ENCODE measurements at places on chromosomes 5 and 9.

DNA sequence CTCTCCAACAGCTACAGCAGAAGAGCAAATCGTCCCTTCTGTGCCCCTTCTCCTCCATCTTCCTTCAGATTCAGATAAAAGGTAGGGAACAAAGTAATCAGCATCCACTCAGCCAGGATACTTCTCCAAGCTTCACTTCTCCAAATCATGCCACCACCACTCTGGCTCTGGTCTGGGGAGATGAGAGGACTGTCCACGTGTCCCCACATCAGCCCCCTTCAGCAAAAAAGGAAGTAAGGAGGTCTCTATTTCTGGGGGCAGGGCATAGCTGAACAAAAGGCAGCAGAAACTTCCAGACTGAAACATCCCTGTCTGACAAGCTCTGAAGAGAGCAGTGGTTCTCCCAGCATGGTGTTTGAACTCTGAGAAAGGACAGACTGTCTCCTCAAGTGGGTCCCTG lies 116.9 kb downstream of the C5orf15 start:
- DNase-seq, result no peak

GRCh38 chr5:53343187-53343586 lies 137.2 kb upstream of the FST start:
- DNase-seq, result no peak

DNA sequence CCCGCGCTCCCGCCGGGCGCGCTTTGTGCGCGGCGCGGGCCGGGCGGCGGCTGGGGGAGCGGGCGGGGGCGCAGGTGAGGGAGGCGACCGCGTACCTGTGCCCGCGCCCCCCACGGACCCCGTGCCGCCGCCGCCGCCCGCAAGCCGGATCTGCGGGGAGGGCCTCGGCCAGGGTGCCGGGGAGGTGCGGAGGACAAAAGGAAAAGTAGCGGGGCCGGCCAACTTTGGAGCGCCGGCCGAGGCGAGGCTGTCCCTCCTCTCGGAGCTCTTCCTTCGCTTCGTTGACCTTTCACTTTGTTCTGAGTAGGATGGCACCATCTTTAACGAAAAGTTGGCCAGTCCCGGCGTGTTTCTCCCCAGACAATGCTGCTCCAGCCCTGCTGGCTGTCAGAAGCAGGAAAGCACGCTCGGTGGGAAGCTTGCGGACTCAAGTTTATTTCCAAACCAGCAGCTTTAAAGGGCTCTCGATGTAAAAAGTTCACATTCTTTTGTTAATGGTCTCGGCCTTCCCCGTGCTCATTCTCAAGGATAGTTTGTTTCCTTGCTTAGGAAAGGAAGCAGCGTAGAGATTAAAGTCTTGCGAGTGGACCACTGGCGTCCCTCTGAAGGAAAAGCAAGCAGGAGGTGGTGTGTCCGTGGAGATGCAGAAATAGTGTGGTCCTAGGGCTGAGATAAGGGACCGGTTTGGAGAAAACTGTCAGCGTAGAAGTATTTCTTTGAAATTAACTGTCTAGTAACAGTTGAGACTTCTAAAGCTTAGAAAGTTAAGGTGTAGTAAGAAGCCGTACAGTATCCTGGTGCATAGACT lies 639 bp downstream of the EHMT1 start:
- peak; percentile 30 for DNase-seq

- DNase-seq, result no peak
Observed at GRCh38 chr9:135123126-135123772, 35.8 kb downstream of the OLFM1 start.

DNA sequence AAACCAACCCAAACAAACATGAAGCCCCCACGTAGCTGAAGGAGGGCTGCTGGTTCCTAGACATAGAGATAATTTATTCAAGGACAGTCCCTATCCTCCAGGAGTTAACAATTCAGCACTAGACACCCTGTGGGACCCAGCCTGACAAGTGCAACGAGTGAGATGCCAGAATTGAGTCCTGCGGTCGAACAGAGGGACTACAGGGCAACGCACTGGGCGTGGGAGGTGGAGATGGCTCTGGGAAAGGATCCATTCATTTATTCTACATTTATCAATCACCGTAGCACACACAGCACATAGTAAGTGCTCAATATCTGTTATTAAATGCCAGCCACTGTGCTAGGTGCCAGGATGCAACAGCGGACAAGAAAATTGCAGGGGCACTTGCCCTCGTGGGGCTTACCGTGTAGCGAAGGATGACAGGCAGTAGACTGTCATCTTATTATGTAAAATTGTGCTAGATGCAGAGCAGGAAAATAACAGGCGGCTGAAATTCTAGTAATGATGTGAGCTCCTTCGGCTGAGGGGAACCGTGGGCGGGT lies 855 bp upstream of the ARHGAP26 start:
- DNase-seq, result peak; percentile 28

DNA sequence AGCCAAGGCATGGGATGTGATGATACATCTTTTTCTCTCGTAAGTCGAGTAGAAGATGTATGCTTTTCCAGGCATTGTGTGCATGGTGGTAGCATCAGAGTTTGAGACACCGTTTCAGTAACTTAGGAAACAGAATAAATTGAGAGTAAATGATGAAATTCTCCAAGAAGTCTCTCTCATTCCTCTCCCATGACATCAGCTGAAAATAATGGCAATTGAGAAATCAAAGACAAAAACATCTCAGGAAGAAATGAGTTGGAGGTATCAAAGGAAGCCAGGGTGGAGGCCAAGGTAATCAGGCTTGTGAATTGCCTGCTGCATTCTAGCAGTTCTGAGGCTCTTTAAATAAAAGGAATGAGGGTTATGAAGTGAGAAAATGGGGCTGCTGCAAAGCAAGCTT lies 53.9 kb downstream of the SGCD start:
- no peak for DNase-seq

DNA sequence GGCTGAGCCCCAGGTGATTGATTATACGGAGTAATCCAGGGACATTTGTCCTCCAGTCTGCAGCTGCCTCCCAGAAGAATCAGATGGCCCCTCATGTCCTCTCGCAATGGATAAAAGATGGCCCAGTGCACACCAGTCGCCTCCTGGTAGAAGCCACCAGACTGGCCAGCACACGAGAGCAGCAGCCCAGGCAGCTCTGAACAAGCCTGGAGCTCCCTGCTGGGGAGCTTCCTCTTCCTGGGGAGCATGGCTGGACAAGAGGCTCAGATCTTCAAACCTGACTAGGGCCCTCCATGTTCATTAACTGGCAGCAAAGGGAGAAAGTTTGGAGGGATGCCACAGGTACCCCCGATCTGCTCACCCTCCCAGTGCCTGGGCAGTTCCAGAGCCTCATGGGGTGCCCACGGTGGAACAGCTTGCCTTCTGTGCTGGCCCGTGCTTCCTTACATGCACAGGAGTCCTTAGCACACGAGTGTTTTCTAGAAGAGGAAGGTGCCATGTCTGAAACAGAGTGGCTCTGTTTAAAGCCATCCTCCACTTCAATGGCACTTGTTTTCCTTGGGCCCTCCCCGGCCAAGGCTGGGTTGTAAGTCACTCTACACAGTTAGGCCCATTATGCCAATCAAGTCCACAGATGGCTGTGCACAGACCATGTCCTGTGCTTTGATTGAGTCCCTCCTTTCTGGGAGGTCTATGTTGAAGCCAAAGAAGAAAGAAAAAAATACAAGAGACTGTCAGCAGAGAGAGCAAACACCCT lies 75.6 kb downstream of the PRRT1B start:
- no peak for DNase-seq

- DNase-seq, result no peak
Observed at GRCh38 chr9:89247431-89248353, 63.3 kb upstream of the CKS2 start.

GRCh38 chr5:133353741-133354140 lies 258.6 kb downstream of the FSTL4 start:
- no peak for DNase-seq

DNA sequence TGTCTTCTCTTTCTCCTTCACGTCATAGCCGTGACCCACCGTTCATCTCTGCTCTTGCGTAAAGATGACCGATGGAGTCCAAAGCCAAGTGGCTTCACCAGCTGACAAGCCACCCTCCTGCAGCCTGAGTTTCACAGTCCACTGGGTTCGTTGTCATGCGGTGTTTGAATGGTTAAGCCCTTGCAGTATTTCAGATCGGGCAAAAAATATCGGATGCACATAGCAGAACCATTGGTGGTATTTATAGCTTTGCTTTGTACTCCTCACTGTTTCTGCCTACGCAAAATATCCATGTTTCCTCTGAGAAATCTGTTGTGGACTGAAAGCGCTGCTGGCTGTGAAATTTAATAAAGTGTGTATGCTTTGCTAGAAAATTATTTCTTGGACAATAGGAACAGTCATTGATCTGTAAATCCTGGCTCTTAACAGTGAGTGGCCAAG lies 34.5 kb upstream of the NCS1 start:
- DNase-seq, result no peak

- no peak for DNase-seq
Observed at GRCh38 chr5:127834094-127834531, 130.9 kb downstream of the CCDC192 start.

DNA sequence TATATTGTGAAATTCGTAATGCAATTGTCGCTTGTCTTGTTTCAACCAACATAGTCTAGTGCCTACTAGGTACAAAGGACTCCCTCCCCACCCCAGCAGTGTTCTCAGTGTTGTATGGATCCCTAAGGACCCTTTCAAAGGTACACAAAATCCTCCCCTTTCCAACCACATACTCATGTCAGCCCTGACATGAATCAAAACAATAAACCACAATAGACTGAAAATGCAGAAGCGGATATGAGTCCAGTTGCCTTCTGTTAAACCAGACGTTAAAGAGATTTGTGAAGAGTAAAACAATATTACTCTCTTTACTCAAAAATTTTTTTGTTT lies 82.4 kb upstream of the IFNK start:
- no peak for DNase-seq

DNA sequence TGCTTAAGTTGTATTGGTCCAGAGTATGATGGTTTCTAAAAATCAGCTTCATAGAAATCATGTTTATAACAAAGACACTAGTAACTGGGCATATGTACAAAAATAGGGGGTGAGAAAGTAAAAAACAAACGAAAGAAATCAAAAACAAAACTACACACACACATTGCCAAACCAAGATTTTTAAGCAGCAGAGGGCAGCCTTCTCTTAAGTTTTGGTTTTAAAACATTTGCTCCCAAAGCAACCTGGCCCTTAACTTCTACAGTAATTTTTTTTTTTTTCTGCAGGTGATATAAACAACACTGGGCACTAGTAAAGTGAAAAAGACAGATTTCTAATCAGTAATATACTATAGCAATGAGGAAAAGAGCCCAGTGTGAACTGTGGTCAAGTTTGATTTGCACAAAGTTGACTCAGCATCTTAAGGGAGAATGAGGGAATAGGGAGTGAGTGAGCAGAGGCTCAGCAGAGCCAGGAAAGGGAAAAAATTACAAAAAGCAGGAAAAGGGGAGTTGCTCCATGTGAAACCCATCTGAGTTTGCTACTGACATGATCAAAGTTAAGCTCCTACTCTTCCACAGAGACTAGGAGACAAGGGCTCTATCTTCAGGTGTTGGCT lies 13.4 kb upstream of the GAPT start:
- DNase-seq, result peak; percentile 15

GRCh38 chr9:11347437-11347836 lies 734.6 kb upstream of the PTPRD start:
- DNase-seq, result no peak

DNA sequence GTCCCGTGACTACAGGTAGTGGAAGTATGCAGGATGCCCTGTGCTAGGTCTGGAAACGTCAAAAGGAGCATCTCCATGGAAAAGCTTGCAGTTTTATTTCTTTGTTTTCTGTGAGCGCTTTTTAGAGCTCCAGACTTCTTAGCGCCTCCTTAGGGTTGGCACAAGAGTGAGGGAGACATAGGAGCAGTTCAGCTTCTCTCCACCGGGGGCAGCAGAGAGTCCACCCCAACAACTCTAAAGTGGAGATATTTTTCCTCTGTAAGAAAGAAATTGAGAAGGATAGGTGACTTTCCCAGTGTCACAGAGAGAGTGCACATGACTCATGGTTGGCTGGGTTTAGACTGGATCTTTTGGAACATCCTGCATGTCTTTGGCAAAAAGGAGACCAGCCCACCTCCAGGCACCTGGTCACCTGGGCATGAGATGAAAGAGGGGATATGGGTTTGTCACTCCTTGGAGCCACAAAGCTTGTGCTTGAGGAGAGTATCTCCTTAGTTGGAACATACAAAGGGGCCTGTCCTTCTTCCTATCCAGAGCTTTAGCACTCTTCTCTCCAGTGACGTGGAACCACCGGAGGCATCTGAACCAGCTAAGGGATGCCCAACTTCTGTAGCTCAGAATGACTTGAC lies 637.7 kb downstream of the SEMA5A start:
- DNase-seq, result peak; percentile 24

DNA sequence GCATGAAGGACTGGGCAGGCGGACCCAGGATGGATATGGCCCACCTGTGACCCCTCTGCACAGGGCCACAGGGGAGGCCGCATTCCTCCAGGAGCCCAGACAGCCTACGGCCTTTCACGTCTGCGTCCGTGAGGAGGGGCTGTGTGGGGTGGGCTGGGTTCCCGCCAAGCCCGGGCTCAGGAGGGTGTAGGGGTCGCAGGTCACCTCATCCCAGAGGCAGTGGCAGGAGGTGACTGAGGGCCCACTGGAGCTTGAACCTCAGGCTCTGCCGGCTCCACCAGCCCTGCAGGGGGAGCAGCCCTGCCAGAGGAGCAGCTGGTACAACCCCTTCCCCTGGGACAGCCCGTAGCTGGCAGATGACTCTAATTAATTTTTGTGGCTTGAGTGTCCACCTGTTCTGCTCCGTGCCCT lies 40.7 kb upstream of the CACNA1B start:
- peak; percentile 52 for DNase-seq

DNA sequence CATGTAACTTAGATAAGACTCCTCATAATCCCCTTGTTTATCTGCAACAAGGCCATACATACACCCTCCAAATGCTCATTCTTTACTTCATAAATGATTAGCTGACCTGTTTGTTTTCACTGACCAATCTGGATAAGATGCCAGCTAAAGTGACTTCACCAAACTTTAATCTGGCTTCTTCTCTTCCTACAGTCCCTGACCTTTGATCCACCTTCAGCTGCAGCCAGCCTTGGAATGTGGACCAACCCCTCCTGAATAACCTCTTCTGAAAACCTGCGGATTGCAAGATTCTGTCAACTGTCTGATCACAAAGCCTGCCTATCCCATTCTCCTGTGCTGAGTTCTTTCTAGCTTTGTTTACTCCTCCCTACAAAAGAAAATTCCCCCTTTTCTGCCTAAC lies 476.8 kb downstream of the LRRC70 start:
- DNase-seq, result no peak

GRCh38 chr5:166401391-166401790 lies 1890.1 kb upstream of the WWC1 start:
- DNase-seq, result no peak

DNA sequence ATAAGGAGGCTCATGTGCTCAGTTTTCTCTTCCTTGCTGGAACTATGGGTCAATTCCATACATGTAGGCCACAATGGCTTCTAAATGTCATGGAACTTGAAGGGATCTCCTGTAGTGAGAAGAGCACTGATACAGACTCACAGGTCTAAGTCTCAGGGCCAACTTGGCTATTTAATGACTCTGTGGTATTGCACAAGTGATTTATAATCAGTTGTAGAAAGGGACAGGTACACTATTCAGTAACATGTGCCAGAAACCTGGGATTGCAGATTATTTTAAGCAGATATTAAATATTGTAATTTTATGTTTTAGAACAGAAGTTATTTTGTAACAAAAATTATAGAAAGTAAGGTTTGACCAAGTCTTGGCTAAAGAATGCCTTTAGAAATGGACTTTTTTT lies 241.5 kb upstream of the PIK3R1 start:
- no peak for DNase-seq
